ENCODE measurements at places on chromosomes 13 and 19.

DNA sequence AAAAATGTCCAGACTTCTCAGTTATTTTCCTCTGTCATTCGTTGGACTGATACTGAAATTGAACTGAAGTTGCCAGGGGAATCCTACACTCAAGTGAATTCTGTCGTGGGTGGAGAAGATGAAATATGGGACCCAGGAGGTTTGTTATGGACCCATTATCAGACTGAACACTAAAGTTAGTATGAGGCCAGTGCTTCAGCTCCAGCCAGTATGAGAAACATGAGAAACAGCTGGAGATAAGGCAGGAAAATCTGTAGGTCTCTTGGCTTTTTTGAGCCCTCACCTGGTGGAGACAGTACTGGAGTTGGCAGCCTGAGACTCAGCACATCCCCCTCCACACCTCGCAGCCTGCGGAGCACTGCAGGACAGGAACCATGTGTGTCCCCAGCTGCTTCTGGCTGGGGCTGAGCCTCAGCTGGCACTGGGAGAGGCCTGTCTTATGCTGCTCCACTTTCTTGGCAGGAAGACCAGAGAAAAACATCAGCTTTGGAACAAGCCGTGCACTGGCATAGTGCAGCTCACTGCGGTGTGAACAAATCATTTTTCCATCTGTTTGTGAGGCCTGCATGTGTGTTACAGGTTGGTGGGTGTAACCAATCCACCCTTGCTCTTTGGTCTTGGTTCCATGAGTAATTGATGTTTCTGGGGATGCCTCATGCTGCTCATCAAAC, 641.0 kb downstream of the FGF9 start:
- DNase-seq, result no peak

DNA sequence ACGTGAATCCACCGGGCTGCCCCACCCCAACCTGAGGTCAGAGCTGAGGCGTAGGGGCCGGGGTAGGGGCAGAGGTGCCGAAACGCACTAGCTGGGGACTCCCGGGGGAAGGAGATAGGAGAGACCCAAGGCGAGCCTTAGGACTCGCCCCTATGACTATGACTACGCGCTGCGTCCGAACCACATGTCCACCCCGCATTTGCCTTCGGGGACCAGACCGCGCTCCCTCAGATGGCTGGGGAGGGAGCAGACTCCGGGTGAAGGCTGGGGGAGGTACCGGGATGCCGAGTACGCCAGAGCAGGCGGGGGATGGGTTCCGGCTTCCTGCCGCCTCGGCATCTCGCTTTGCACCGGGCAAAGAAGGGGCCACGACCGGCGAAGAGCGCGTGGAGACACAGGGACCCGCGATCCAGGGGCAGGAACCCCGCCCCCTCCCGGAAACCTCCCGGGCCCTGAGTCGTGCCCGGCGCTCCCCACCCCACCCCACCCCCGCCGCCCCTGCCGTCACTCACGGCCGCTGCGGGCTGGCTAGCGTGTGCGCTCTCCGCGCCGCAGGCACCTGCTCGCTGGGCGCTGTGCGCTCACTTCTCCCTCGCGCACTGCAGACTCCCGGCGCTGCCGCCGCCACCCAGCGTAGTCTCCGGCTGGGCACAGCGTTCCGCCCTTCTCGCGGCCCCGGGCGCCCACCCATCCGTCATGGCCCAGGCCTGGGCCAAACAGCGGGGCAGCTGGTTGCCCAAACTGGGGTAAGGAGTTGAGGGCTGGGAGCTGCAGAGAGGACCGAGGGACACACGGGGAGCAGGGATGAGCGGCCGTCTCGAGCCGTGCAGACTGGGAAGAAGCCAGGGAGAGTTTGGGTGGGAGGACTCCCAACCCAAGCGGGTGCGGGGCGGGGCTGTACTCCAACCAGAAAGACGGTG, 622 bp upstream of the VSTM2B start:
- DNase-seq, result no peak

DNA sequence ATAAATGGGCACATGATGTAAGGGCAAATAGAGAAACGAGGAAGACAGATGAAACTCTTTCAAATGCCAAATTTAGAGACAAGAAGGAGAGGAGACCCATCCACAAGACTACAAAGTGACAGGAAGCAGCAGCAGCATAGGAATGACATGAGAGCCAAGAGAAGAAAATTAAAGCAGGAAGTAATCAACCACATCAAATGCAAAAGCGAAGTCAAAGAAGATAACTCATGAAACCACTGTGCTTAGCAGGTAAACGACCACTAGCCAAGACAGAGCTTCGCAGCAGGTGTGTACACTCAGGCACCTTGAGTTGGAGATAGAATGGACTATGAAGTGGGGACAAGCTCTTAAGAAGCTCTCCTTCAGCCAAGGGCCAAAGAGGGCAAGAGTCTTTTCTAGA, 64.1 kb downstream of the KLF12 start:
- no peak for DNase-seq

DNA sequence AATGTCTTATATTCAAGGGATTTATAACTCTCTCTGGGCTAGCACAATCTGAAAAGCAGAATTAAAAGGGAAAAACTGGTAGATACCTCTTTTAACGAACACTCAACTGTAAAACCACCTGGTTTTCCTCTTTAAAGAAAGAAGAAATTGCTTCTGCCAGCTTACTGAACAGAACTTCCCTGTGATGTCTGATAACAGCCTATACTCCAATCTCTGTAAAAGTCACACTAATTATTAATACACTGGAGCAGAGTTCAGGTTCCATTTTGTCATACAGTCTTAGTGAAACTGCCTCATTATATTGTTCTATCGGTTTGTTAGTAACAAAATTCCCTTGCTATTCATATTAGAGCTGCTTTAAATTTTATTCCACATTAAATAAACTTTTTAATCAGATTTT, 251.0 kb upstream of the STARD13 start:
- DNase-seq, result no peak

- no peak for DNase-seq
Measured at GRCh38 chr19:8491574-8491973, 10.9 kb downstream of the PRAM1 start.

DNA sequence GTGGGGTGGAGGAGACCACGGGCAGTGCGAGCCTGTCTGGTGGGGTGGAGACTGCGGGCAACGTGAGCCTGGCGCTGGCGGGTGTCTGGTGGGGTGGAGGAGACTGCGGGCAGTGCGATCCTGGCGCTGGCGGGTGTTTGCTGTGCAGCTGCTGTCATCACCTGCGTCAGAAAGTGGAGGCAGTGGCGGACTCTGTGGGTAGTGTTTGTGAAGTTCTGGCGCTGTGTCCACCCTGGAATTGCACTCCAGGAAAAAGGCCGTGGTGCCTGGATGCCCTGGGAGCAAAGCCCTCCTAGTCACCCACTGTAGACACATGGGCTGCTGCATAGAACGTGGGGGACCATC, 6.2 kb downstream of the TEX29 start:
- no peak for DNase-seq

- no peak for DNase-seq
Measured at GRCh38 chr19:17931532-17932191, 1.2 kb upstream of the CCDC124 start.

DNA sequence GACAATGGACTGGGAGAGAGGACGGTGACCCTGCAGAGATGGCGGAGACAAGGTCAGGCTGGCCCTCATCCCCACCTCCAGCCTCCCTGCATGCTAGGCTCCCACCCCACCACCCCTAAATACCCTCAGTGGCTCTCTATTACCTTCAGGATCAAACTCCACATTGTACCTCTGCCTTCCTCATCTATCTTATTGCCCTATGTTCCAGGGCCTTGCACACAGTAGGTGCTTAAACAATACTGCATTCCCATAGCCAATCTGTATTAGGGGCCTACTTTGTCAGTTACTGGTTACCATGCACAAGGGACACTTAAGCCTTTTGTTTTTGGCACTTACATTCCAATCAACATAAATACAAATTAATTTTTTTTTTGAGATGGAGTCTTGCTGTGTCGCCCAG, 6.5 kb downstream of the PALM3 start:
- DNase-seq, result no peak

DNA sequence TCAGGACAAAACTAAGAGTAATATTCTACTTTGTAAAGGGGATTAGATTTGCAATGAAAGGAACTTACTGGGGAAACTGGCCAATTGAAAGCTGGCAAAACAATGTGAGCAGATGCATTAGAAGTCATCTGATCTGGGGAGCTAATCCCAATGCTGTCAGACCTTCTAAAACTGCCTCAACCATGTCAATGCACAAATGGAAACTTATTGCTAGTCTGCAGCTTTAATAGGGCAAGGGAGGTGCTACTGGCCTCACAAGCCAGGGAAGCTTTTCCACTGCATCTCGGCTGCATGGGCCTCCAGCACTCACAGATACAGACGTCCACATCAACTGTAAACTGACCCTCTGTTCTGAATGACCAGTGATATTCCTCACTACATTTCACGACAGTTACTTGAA, 154.2 kb downstream of the LHFPL6 start:
- DNase-seq, result no peak

DNA sequence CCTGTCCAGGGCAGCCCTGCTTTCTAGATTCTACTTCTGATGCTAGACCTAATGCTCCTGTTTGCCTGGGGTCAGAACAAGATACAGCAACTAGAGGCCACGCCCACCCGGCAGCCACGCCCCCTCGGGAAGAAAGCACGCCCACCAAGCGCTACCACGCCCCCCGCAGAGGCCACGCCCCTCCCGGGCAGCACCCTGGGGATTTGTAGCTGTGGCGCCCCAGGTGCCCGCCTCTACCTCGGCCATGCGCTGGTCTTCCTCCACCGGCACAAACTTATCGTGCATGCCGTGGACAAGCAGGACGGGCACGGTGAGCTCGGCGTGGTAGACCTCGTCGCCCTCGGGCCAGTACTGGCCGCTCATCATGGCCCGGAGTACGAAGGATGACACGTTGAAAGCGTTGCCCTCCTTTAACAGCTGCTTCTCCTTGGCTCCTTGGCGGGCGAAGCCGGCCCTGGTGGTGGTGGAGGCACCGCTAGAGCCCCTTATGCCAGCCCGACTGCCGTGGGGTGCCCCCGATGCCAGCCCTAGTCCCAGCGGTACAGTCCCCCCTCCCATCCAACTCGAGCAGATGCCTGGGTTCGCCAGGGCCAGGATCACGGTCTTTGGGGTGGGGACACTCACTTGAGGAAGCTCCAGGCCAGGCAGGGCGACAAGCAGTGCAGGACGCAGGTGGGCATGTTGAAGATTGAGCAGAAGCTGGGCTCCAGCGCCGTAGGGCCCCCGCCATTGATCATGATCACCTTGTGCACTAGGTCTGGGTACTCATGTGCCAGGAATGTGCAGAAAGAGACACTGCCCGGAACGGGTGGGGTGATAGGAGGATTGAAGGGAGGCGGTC, 9.0 kb downstream of the ABHD8 start:
- DNase-seq, result no peak

- no peak for DNase-seq
Measured at GRCh38 chr13:50747737-50748350, 95.6 kb downstream of the DLEU7 start.

- no peak for DNase-seq
Measured at GRCh38 chr19:8113017-8113416, 36.4 kb downstream of the FBN3 start.

DNA sequence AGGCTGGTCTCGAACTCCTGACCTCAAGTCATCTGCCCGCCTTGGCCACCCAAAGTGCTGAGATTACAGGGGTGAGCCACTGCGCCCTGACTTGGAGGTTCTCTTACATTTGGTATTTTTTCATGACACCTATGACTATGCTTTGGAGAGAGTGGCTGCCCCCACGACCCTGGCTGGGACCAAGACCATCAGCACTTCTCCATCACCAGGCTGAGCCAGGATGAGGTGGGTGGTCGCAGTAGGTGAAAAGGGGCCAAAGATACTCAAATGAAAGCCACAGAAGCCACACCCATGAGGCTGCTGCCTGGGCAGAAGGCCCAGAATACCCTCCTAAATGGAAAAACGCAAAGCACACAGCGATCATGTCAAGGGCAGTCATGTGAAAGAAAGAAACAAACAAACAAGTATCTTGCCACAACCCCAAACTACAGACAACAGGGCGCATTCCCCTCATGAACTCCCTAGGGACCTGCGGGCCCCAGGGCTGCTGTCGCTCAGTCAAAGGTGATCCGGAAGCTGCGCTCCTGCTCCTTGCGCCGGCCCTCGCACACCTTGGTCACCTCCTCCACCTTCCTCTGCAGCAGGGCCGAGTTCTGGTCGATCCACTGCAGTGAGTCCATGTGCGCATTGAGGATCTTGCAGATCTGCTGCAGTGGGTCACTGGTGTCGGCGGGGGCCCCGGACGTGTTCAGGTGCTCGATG, 11.2 kb upstream of the IL4I1 start:
- DNase-seq, result no peak

DNA sequence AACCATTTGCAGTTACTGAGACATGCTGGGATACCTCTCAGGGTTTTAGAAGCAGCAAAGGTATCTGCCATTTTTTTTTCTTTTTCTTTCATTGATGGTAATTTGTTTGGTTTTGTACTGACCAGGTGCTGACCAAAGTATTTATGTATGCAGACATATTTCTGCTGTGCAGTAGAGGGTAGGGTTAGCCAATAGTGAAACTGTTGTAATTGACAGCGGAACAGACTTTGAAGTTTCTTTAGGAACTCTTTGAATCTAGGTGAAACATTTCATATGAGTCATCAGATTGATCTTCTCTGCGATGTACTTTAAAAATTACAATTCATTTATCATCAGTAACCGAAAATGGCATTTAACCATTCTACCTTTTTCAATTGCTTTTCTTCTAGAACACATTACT, 63.0 kb downstream of the ITGBL1 start:
- no peak for DNase-seq

DNA sequence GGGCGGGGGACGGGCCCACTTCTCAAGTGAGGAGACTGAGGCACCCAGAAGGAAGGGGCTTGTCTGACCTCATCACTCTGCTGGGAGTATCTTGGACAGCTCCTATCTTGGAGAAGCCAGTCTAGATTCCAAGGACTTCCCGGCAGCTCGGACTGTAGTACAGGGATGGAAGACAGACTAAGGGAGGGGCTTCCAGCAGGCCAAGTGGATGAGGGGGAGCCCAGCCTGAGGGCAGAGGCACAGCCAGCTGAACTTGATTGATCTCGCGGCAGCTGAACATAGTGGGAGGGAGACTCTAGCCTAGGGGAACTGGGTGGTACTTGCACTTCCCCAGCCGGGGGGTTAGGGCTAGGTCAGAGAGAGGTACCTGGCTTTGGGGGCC, 711 bp downstream of the CILP2 start:
- DNase-seq, result no peak

- no peak for DNase-seq
Measured at GRCh38 chr13:102677122-102677521, 17.7 kb downstream of the METTL21C start.

All from cortex of kidney (tissue), 1 donor.